Left colon (tissue), 2 donors: ENCODE measurements at places on chromosomes 4 and X. TPM values are rescaled to one million over a fixed set of nuclear protein-coding genes. Genes with fewer than 3 reads are reported as not detected.
A peak's percentile ranks its signal among the peaks of the same experiment; 100 is the strongest.

The GAGE12E gene
- total RNA-seq = not detected

DNA sequence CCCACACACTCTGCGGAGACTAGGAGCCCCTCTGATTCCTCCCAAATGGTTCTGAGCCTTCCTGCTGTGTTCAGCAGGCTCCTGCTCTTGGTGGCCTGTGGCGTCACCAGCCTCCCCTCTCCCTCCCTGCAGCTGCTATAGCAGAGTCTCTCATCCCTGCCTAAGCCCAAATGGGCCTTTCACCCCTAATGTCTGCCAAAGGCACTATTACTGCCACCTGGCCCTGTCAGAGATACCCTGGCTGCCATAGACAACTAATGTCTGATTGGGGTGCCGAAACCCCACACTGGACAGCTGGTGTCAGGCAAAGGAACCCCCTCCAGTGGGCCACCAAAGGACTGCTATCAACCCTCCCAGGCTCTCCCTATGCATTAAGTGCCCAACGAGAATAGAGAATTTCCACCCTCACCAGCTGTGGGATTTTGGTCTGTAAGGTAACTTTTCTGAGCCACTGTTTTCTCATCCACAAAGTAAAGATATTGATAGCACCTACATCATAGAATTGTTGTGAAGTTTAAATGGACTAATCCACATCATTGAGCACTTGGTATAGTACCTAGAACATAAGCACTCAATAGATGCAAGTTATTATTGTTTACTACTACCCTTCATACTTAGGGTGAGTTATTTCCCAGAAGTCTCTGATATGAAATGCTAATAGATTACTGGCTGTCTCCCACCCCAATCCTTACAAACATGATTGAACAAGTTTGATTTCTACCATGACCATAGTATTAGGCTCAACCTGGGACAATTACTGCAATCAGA is 421.3 kb downstream of the MID1IP1 start:
- DNase-seq = no peak

DNA sequence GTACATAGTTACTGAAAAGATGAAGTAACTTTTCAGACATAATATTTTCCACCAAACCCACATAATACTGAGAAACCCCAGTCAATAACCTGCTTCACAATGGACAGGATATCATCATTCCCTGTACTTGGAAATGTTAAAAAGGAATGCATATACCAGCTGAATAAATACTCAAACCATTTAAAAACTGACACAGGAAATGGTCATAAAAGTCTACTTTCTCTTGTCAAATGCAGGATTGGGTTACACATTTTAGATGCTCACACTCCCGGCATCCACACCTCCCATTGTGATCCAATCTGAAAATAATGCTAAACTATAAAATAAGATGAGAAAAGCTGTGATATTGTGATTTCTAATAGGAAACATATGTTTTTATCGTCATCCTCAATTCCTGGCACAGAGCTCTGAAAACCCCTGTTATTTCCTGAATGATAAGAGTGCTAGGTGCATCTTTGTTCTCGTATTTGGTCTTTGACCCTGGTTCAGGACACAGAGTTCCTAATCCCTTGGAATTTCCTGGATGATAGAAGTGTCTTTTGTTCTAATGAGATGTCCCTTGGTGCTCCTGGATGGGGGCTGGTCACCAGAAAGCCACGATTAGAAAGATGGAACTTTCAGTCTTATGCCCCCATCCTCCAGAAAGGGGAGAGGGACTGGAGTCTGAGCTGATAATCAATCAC is 821.3 kb downstream of the TRIML1 start:
- no peak for DNase-seq

- DNase-seq = no peak
Measured at GRCh38 chr4:71195924-71196323, 142.9 kb upstream of the SLC4A4 start.

DNA sequence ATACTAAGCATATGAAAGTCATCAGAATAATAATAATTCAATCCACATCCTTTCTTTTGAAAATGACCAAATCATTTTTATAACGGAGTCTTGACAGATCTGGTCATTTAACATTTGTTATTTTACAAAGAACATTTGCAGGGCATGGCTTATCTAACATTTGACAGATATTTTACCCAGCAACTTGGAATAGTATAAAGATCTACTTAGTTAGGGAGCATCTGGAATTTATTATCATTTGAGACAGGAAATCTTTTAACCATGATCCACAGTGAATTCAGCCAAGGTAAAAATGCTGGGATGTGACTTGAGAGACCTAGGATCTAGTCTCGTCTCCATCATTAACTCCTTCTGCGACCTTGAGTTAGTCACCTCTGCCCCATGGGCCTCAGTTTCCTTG is 22.4 kb downstream of the STARD8 start:
- no peak for DNase-seq

GRCh38 chrX:154002215-154002719 is 17.4 kb downstream of the IRAK1 start:
- DNase-seq = peak; percentile 53

The FRMD7 gene
- total RNA-seq = not detected

The HTN3 gene
- total RNA-seq = not detected

The TBC1D8B gene
- 13.1 TPM for total RNA-seq

DNA sequence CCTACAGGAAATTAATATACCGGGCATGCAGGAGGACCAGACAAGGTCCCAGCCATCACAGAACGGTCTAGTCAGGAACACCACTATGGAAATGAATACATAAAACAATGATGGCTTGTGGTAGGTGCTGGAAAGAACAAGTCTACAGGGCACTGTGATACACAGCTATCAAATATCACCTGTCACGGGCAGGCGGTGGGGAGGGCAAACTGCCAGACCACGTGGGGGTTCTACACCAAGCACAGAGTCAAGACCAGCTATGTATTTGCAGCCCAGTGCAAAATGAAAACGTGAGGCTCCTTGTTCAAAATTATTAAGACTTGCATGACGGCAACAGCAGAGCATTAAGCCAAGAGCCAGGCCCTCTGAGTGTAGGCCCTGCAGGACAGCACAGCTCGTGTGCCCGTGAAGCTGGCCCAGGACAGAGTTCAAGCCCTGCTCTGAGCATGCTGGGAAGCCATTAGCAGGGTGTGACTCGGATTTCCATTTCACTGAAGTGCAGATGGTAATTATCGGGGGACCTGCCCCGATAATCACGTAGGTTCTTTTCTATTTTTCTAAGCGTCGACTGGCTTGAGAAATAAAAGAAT is 83.6 kb downstream of the JAKMIP1 start:
- DNase-seq = no peak

DNA sequence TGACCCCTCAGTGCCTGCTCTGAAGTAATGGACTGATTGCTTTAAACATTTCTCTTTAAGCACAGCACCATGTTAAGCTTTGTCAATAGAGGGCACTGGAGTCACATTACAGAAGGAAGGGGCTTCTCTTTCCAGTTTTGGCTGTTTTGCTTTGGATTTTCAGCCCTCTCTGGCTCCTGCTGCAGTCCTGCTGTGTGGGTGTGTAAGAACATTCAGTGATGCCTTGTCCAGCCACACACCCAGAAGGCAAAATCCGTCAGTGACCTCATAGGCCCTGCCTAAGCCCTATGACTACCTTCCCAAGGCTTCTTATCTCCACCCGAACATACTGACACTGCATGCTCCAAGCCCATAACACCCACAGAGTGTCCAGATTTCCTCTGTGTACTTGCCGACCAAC is 215.3 kb upstream of the CTSO start:
- no peak for DNase-seq

The MAP3K15 gene
- total RNA-seq = 0.17 TPM

- DNase-seq = peak; percentile 20
Measured at GRCh38 chrX:53481093-53481492, 46.9 kb upstream of the HSD17B10 start.

The SCML2 gene
- total RNA-seq = 1.0 TPM

DNA sequence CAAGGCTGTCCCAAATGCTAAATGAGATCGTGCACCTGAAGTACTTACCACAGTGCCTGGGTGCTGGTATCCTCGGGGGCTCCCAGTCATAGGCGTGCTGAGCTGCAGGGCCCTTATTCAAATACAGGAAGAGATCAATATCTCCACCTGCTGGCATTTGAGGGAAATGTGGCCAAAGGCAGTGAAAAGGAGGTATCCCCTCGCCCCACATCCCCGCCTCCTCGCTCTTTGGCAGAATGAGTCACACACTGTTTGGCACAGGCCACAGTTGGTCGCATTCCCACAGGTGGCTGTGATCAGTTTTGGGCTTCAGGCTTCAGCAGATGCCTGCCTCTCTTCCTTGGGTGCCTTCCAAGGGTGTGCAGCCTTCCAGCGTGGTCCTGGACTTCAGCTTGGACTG is 28.4 kb downstream of the ZNF185 start:
- peak; percentile 38 for DNase-seq

The OPRPN gene
- total RNA-seq = not detected

The FAT4 gene
- total RNA-seq = 1.4 TPM

- no peak for DNase-seq
Measured at GRCh38 chr4:53465891-53466290, 88.5 kb downstream of the FIP1L1 start.

DNA sequence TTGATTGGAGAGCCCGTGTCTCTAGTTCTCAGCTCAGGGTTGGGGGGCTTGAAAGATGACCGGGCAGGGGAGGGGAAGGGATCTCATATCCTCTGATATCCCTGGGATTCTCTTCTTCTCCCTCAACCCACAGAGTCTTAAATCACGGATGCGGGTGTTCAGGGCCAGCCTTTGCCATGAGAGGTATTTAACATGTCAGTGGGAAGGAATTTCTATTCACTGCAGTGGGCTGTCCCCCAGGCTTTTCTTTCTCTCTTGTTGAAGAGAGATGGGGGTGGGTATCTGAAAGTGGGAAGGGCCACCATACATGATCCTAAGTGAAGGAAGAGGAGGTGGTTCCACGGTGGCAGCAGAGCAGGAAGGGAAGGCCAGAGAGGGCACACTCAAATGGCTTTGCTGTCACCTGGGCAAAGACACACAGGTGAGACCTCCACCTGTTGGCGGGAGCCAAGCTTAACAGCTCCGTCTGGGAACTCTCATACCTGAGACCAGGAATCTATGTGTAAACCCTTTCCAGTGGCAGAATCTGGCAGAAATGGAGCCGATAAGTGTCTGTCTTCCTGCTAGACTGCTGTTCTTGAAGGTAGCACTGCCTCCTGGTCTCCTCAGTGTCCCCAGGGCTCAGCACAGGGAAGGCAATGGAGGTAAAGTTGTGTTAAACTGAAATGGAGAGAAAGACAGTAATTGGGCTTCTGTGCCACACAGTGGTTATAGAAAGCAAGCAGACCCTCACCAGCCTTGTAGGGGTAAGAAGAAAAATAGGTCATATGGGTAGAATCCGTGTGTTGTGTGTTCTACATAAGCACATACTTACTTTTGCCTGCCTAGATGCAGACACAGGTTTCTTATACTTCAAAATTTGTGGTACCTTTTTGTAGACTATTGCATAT is 49.4 kb downstream of the RHOH start:
- no peak for DNase-seq

DNA sequence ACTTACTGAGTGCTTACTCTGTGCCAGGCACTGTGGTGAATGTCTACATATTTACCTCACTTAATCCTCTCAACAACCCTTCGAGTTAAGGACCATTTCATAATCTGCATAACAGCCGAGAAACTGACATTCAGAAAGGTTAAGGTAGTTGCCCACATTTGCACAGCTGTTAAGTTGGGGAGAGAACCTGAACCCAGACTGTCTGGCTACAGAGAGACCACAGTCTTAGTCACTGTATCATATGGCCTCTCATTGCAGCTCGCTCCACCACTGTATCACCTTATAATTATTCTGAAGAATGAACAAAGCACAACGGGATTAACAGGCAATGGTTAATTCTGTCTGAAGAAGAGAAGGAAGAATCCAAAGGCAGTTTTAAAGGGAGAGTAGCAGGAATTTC is 98.5 kb downstream of the ADGRA3 start:
- DNase-seq = no peak

GRCh38 chrX:37746218-37746941 is 33.5 kb upstream of the CYBB start:
- peak; percentile 24 for DNase-seq

DNA sequence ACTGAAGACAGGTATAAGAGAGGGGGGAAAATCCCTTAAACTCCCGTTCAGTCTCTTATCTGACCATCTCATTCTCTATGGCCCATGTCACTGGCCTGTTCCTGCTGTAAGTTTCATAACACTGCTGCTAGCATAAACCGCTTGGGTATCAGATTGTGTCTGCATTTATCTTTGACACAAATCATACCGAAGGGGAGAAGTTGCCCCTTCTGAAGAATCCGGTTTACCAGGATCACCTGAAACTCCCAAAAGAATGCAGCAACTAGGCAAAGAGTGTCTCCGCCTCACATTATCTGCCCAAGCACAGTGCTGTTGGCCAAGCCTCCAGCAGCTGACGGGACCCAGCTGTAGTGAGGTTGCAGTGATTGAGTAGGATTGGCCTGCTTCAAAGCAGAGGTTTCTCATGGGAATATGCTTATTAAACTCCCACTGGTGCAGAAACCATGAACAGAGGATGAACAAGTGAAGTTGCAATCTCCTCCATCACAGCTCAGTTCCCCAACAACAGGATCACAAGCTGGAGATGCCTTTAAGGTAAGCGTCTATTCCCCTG is 71.3 kb upstream of the PUDP start:
- no peak for DNase-seq

DNA sequence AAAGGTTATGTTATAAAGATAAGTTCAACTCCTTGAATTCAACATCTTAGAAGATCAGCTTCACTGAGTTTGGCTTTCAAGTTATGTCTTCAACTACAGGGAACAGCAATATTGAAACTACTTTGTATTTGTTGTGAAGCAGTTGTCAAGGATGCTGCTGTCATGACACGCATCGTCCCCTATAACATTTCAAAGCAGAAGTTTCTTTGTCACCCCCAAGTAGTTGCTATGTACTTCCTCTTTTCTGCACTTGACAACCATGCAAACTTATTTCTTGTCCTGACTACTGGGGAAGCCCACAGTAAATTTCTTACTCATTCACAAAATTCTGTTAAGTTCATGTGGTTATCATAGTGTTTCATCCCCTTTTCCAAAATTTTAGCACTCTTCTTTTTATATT is 14.3 kb downstream of the ANTXR2 start:
- DNase-seq = no peak

DNA sequence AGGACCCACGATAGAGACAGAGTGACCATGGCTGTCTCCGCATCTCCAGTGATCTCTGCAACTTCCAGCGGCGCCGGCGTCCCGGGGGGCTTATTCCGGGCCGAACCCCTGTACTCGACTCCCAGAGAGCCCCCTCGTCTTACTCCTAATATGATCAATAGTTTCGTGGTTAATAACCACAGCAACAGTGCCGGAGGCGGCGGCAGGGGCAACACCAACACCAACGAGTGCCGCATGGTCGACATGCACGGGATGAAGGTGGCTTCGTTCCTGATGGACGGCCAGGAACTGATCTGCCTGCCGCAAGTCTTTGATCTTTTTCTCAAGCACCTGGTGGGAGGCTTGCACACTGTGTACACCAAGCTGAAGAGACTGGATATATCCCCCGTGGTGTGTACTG is 343 bp downstream of the DACH2 start:
- DNase-seq = no peak

DNA sequence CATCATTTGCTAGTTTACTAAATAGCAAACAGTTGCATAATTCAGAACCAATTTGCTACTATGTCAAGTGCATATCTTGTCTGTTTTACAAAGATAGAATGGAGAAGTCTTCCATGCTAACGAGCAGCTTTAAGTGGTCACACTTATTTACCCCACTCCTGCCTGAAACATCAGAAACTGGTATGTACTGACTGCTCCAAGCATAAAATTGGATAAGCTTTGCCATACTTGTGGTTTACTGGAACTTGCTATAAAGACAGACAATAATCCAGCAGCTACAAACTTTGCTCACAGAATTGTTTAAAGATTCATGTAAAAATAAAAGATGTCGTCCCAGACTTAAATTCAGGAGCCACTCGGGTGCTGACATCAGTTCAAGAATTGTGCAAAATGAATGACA is 13.3 kb upstream of the CDKL2 start:
- DNase-seq = no peak

The ANXA3 gene
- total RNA-seq = 44.8 TPM

GRCh38 chrX:101655534-101655933 is 4.1 kb downstream of the ARMCX2 start:
- no peak for DNase-seq
